ENCODE measurements at places on chromosomes 7 and 10. TPM values are rescaled to one million over a fixed set of nuclear protein-coding genes. Genes with fewer than 3 reads are reported as not detected.

The LIPJ gene
- not detected for polyA plus RNA-seq

The PLEKHS1 gene
- polyA plus RNA-seq = not detected

The GAD2 gene
- polyA plus RNA-seq = not detected

The MTG1 gene
- polyA plus RNA-seq = 51.8 TPM

The STEAP1 gene
- polyA plus RNA-seq = not detected

The CLDN3 gene
- not detected for polyA plus RNA-seq

The GJC3 gene
- not detected for polyA plus RNA-seq

The ANLN gene
- polyA plus RNA-seq = not detected

The NPTX2 gene
- not detected for polyA plus RNA-seq

The CLRN3 gene
- not detected for polyA plus RNA-seq

The BTBD16 gene
- not detected for polyA plus RNA-seq

The PNLIPRP1 gene
- polyA plus RNA-seq = not detected

The NODAL gene
- not detected for polyA plus RNA-seq

The DYNC1I1 gene
- polyA plus RNA-seq = not detected

The TMEM130 gene
- not detected for polyA plus RNA-seq

The ASB4 gene
- polyA plus RNA-seq = not detected

The ASL gene
- 21.8 TPM for polyA plus RNA-seq

The ENO4 gene
- polyA plus RNA-seq = 0.45 TPM

The ANKRD61 gene
- polyA plus RNA-seq = 0.24 TPM

The CALD1 gene
- 0.89 TPM for polyA plus RNA-seq

The TES gene
- 150 TPM for polyA plus RNA-seq

The LLCFC1 gene
- polyA plus RNA-seq = not detected

The CALN1 gene
- polyA plus RNA-seq = not detected

The ZNF680 gene
- polyA plus RNA-seq = 10.4 TPM

The STAG3 gene
- polyA plus RNA-seq = 61.5 TPM

The NEUROG3 gene
- not detected for polyA plus RNA-seq

The AHCYL2 gene
- 5.5 TPM for polyA plus RNA-seq

The TSPAN13 gene
- polyA plus RNA-seq = 72.8 TPM

The LIPN gene
- polyA plus RNA-seq = 0.31 TPM

The DRGX gene
- not detected for polyA plus RNA-seq

The GRM3 gene
- not detected for polyA plus RNA-seq

The C7orf57 gene
- polyA plus RNA-seq = not detected

The LIPA gene
- 73.9 TPM for polyA plus RNA-seq

The SLK gene
- 3.0 TPM for polyA plus RNA-seq

The TMEM270 gene
- not detected for polyA plus RNA-seq

The MMD2 gene
- polyA plus RNA-seq = not detected

The PNPLA8 gene
- polyA plus RNA-seq = 50.2 TPM

The VWDE gene
- polyA plus RNA-seq = not detected

The OR6B1 gene
- polyA plus RNA-seq = not detected

The AQP1 gene
- polyA plus RNA-seq = not detected

The C10orf53 gene
- not detected for polyA plus RNA-seq

The NPFFR1 gene
- not detected for polyA plus RNA-seq

The HYAL4 gene
- polyA plus RNA-seq = not detected

The LRGUK gene
- 0.08 TPM for polyA plus RNA-seq

The FGFBP3 gene
- polyA plus RNA-seq = 2.2 TPM

All from IgD-negative memory B cell (primary cell).